ENCODE measurements at places on chromosomes 1 and 21.

GRCh38 chr21:35482933-35483662, 434.0 kb upstream of the RUNX1 start:
- H3K4me1 ChIP-seq, result no peaks in the 10 kb centered on the region
- DNase-seq, result no peak
- H3K36me3 ChIP-seq, result no peaks in the 10 kb centered on the region
- peaks cover 9% of the 10 kb centered on the region for H3K27me3 ChIP-seq
- no peak overlapping the region for H3K4me3 ChIP-seq

DNA sequence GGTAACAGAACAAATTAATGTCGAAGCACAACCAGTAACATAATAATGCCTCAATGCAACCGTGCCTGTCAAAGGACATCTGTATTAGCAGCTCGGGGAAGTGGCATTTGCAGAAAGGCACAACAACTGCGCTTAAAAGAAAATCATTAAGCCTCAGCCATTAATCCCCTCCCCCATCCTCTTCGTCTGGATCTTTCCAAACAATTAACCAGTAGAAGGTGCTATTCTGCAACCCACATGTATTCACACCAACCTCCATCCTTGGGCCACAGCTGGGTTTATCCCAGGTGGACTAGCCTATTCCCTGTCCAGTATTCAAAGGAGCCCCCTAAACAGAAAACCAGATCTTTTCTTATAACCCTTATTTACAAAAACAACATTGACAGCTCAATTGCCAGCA, 2.6 kb downstream of the RERE start:
- peaks cover 43% of the 10 kb centered on the region for H3K4me1 ChIP-seq
- peak overlapping the region; percentile 86 for H3K27ac ChIP-seq
- peak overlapping the region; percentile 98 for H3K4me3 ChIP-seq
- no peaks in the 10 kb centered on the region for H3K36me3 ChIP-seq

- no peak for DNase-seq
- peaks cover 10% of the 10 kb centered on the region for H3K36me3 ChIP-seq
- peaks cover 3% of the 10 kb centered on the region for H3K27me3 ChIP-seq
- peak overlapping the region; percentile 97 for H3K27ac ChIP-seq
- H3K4me1 ChIP-seq, result peaks cover 82% of the 10 kb centered on the region
These were observed 2.9 kb upstream of the CRABP2 start for GRCh38 chr1:156708218-156708661.

DNA sequence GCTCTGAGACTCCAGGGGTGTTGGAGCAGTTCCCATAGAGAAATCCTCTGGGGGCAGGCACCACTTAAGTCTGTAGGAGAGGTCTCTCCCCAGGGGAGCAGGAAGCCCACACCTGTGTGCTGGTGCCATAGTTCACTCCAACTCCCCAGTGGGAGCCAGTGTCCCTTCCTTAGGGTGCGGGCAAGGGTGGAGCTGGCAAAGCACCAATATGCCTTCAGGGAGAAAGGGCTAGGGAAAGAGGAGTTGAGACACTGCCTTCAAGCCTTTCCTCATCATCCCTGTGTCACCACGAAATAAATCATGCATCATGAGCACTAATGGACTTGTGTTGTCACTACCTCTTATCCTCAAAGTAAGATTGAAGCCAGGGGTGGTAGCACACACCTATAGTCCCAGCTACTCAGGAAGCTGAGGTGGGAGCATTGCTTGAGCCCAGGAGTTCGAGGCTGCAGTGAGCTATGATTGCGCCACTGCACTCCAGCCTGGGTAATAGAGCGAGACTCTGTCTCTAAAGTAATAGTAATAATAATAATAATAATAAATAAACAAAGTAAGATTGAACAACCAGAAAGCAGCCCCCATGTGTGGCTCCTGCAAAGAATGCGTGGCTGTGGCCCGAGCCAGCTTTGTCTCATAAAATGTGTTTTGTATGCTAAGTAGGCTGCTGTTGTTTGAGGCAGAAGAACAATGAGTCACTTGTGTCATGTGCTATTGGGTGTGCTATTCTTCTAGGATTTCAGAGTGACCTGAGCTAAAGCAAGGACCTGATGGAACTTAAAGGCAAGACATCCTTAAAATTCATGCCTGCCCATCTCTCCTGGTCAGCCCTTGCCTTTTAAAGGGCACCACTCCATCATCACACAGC, 6.7 kb upstream of the TIE1 start:
- H3K36me3 ChIP-seq, result no peaks in the 10 kb centered on the region
- no peak overlapping the region for H3K4me3 ChIP-seq
- no peaks in the 10 kb centered on the region for H3K27me3 ChIP-seq

GRCh38 chr1:4170548-4171340, 270.7 kb upstream of the C1orf174 start:
- no peak overlapping the region for H3K4me3 ChIP-seq
- peaks cover 34% of the 10 kb centered on the region for H3K4me1 ChIP-seq
- no peak overlapping the region for H3K27ac ChIP-seq

- H3K4me1 ChIP-seq, result no peaks in the 10 kb centered on the region
- no peak for DNase-seq
- H3K4me3 ChIP-seq, result no peak overlapping the region
- H3K27ac ChIP-seq, result no peak overlapping the region
- no peaks in the 10 kb centered on the region for H3K27me3 ChIP-seq
- no peaks in the 10 kb centered on the region for H3K36me3 ChIP-seq
These were observed 144.8 kb downstream of the BACH1 start for GRCh38 chr21:29443411-29444010.

DNA sequence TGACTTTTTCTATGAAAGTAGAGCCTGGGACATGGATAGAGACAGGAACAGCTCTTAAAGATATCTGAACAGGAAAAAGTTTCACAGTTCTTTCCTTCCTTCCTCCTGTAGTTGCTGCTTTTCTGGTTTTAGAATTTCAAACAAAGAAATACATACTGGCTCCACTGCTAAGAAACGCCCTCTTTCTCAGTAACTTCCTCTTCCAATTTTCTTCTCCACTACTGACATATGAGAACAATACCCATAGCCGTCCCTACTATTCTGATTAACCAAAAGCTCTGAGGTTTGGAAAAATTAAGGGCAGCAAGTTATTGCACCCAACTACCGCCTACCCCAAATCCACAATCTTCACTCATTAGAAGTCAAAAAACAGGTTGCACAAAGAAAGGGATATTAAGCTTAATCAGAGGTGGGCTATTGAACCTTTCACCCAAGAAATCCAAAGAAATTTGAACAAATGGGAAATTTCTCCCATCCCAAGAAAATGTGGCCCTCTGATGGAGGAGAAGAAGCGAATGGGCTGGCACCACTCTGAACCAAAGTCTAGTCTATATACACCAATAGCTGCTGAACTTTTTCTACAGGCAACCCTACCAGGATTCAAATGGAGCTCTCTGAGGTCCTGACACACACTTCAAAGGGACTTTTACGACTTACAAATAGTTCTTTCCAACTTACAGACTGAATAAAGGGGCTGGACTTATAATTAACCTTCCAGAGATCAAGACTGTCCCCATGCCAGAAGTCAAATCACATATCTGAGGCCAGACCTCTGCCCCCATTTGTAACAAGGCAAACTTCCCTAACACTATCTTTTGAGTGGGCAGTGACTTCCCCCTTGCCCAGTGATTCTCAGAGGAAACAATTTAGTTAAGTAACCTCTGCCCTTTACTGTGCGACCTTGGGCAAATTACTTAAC, 1.7 kb downstream of the WASF2 start:
- peak overlapping the region; percentile 96 for H3K4me3 ChIP-seq
- H3K36me3 ChIP-seq, result peaks cover 19% of the 10 kb centered on the region
- peaks cover 47% of the 10 kb centered on the region for H3K4me1 ChIP-seq
- DNase-seq, result no peak

- H3K27ac ChIP-seq, result no peak overlapping the region
- H3K4me1 ChIP-seq, result peaks cover 8% of the 10 kb centered on the region
- peaks cover 6% of the 10 kb centered on the region for H3K27me3 ChIP-seq
- no peak overlapping the region for H3K4me3 ChIP-seq
These were observed 35.6 kb downstream of the EEIG2 start for GRCh38 chr1:108595507-108595906.

DNA sequence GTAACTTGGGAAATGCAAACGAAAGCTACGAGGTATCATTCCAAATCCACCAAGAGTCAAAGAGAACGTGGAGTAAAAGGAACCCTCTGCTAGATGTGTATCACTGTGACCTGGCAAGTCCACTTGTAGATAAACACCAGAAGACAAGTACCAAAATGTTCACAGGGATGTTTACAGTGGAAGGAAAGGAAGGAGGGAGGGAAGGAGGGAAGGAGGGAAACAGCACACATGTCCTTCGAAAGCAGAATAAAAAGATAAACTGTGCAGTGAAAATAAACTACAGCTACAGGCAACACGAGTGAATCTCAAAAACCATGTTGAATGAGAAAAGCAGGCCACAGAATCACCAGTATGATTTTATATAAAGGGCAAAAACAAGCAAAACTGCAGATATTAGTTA, 59.9 kb downstream of the TP53BP2 start:
- DNase-seq, result no peak
- peak overlapping the region; percentile 75 for H3K27ac ChIP-seq
- no peak overlapping the region for H3K4me3 ChIP-seq

- peaks cover 19% of the 10 kb centered on the region for H3K27me3 ChIP-seq
- no peaks in the 10 kb centered on the region for H3K36me3 ChIP-seq
- DNase-seq, result no peak
- peak overlapping the region; percentile 30 for H3K4me3 ChIP-seq
These were observed 7.9 kb downstream of the SLC45A3 start for GRCh38 chr1:205672395-205672889.

- H3K27ac ChIP-seq, result no peak overlapping the region
- H3K4me1 ChIP-seq, result peaks cover 26% of the 10 kb centered on the region
- no peak overlapping the region for H3K4me3 ChIP-seq
- H3K36me3 ChIP-seq, result peaks cover 41% of the 10 kb centered on the region
These were observed 66.8 kb downstream of the EPB41 start for GRCh38 chr1:28981210-28981609.

DNA sequence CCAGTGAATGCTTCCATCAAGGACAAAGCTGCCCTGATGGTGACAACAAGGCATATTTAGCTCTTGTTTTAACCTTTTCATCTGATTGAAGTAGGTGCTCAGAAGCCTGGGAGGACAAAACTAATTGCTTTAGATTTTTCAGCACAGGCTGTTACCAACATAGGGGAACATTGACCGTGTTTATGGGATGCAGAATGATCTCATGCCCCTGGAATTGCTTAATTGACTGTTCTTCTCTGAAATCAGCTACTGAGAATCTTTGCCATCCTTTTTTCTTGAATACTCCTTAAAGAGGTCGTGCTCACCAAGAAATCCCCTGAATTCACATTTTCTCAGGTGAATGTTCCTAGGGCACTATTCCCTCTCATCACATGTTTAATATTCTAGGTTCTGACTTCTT, 95.9 kb upstream of the CCDC190 start:
- no peak overlapping the region for H3K4me3 ChIP-seq
- peaks cover 3% of the 10 kb centered on the region for H3K27me3 ChIP-seq
- DNase-seq, result no peak
- H3K4me1 ChIP-seq, result no peaks in the 10 kb centered on the region

GRCh38 chr1:240734001-240734400, 122.0 kb upstream of the GREM2 start:
- peaks cover 4% of the 10 kb centered on the region for H3K4me1 ChIP-seq
- no peak for DNase-seq
- no peak overlapping the region for H3K4me3 ChIP-seq
- H3K27ac ChIP-seq, result no peak overlapping the region

DNA sequence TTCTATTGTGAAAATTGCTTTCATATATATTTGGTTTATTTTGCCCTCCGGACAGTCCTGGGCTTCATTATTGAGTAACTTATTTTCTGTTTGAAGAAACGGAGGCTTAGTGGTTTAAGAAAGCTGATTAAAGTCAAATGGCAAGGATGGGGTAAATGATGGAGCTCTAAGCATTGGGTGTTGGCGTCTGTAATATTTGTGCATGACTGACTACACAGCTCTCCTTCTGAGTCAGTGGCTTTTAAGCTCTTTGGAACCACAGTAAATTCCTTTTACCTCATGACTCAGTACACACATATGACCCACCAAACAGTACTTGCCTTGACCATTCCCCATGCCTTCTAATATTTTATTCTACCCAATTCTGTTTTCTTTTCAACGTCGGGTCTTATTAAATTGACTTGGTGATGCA, 21.0 kb downstream of the B3GALT5 start:
- H3K36me3 ChIP-seq, result no peaks in the 10 kb centered on the region
- H3K27me3 ChIP-seq, result peaks cover 12% of the 10 kb centered on the region
- no peak for DNase-seq
- H3K4me3 ChIP-seq, result no peak overlapping the region
- no peak overlapping the region for H3K27ac ChIP-seq

DNA sequence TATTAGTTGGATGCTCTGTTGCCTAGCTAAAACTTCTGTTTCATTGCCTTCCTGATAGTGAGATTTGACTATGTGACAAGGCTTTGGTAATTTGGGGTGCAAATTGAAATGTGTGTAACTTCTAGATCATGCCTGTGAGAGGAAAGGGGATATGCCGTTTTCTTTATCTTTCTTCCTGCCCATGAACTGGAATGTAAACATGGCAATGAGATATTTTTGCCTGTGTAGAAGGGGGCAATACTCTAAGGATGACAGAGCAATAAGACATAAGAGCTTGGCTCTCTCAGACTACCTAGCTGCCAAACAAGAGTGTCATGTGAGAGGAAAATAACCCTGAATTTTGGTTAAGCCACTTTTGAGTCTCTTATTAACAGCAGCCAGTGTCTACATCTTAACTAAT, 49.7 kb downstream of the RAP1A start:
- no peak overlapping the region for H3K4me3 ChIP-seq
- H3K4me1 ChIP-seq, result no peaks in the 10 kb centered on the region
- no peak for DNase-seq

- H3K36me3 ChIP-seq, result peaks cover 4% of the 10 kb centered on the region
- H3K27me3 ChIP-seq, result no peaks in the 10 kb centered on the region
- no peak overlapping the region for H3K27ac ChIP-seq
- DNase-seq, result no peak
These were observed 92.0 kb upstream of the RALGPS2 start for GRCh38 chr1:178633056-178633455.

GRCh38 chr1:121516234-121516967, 331.6 kb downstream of the SRGAP2C start:
- no peak for DNase-seq
- no peaks in the 10 kb centered on the region for H3K36me3 ChIP-seq
- peaks cover 16% of the 10 kb centered on the region for H3K27me3 ChIP-seq
- peaks cover 17% of the 10 kb centered on the region for H3K4me1 ChIP-seq
- H3K27ac ChIP-seq, result no peak overlapping the region
- H3K4me3 ChIP-seq, result no peak overlapping the region
